ENCODE measurements at places on chromosomes 7 and 10.
A peak's percentile ranks its signal among the peaks of the same experiment; 100 is the strongest.

DNA sequence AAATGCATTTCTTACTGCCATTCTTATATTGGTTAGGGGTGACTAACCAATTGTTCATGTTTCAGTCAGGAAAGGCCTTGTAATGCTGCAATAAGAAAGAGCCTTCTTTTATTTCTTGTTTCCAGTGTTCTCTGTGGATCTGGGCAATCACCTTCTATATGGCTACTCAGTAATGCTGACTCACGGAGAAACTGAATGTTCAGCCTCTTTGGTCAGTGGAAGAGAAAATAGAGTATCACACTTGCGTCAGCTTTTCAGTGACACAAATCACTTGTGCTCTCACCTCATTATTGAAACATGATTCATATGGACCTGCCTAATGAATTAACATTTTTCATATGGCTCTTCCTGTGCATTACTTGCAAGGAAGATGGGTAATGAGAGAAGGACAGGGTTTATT, 243.9 kb upstream of the POT1 start:
- no peak for DNase-seq

DNA sequence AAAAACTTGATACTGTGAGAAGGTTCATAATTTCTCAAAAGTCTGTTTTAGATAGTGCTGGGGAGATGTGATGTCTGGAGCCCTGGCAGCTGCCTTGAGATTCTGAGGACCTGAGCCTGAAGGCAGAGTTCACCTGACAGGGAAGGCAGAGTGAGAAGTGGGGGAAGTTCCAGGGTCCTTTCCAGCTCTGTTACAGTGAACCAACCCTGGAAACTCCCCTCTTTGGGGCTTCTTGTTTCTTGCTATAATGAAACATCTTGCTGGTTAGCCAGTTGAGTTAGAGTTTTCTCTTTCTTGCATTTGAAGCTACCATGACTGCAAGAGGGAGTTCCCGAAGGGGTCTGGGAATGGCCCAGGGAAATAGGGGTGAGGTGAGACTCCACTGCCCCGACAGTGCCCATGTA, 158.9 kb upstream of the TNRC18 start:
- DNase-seq: no peak

GRCh38 chr7:87426160-87426559, 49.3 kb downstream of the ABCB4 start:
- DNase-seq: no peak

DNA sequence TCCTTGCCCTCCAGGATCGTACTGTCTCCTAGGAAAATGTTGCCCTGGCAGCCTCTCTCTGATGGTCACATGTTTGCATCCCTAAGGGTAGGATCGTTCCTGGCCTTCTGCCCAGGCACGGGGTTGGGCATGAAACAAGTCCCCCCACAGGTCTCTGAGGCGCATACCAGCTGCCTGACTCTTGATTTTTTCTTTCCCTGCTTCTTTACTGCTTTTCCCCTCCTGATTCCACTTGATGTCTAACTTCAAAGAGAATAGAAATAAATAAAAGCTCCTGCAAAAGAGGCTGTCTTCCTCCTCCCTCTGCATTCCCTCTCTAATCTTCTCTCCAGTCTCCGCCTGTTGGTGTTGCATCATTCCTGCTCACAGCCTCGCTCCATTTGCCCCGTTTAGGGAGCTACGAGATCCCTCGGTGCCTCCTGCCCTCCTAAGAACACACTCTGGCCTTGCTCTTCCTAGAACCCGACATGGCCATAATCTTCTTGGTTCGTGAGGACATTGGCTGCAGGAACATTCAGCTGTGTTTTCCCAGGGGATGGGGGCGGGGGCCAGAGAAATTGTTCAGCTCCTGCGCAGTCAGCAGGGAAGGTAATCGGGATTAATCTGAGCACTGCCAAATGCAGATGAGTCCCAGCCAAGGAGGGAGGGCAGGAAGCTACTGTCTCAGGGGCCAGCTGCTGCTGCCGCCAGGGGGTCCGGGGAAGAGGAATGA, 26.0 kb downstream of the LEP start:
- no peak for DNase-seq

GRCh38 chr10:132146271-132146671, 40.5 kb upstream of the DPYSL4 start:
- DNase-seq: no peak

DNA sequence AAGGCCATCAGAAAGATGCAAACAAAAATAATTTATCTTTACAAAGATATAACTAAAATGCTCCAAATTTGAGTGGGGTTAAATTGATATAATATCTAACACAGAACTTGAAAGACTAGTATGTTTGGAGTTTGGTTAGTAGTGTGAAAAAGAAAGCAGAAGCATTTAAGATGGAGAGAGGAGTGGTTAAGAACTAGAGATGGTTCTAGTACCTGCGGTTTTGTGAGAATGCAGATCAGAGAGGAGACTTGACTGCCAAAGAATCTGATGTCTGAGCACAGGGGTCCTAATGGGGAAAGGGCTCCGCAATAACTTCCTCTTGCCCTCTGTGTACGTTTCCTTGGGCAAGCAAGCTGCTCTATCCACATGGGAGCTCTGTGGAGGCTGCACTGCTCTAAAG, 506.8 kb upstream of the COBL start:
- DNase-seq: no peak

DNA sequence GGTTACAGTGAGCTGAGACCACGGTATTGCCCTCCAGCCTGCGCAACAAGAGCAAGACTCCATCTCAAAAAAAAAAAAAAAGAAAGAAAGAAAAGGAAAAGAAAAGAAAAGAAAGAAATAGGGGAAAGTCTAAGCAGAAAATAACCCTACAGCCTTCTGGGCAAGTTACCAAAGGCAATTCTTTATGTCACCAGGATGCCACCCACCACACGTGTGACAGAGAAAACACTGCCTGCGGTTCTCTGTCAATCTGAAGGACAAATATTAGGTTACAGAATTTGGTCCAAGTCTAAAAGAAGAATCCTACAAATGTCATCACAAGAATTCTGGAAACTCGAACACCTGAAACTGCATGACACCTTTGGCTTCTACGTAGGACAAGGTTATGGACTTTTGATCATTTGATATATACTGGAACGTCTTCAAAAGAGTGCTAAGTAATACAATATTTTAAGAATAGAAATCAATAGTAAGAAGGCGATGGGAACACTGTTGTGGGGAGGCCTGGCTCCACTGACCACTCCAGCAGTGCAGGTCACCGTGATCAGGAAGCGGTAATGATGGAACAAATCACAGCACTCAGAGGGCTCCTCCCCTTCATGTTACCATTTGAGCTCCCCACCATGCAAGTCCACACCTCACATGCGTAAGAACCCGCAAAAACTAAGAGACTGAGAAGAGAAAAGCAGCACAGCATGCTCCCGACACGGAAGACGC, 75.8 kb downstream of the MAD1L1 start:
- DNase-seq: no peak

GRCh38 chr10:133379152-133379800, at the start of gene PAOX:
TSS of gene PAOX (plus strand) at chr10:133379262. CDS start at chr10:133379317, 55 bp downstream.
- DNase-seq: no peak

GRCh38 chr10:97874332-97874731, 24.7 kb downstream of the GOLGA7B start:
- no peak for DNase-seq

GRCh38 chr10:92506336-92506735, 67.6 kb downstream of the IDE start:
- DNase-seq: no peak

- no peak for DNase-seq
Observed at GRCh38 chr10:71345694-71346093, 26.6 kb downstream of the SLC29A3 start.

GRCh38 chr10:95861386-95861785, 46.4 kb upstream of the CC2D2B start:
- DNase-seq: no peak

GRCh38 chr10:89705466-89705865, 4.1 kb downstream of the KIF20B start:
- no peak for DNase-seq

DNA sequence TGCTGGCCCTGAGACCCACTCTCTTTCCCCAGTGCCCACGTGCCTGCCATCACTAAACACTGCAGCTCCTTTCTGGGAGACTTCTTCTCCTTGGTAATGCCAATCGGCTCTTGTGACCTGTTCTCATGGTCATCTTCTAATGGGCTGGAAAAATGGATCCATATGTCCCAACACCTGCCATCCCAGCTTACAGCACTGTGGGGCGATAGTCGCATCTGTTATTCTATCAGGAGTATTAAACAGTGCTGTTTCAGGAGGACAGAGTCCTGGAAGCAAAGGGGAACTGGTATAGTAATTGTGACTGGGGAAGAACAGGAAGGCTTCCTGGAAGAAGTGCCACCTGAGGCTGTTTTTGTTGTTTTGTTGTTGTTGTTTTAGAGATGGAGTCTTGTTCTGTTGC, 411.2 kb downstream of the GLRX3 start:
- no peak for DNase-seq

- DNase-seq: no peak
Observed at GRCh38 chr7:129479831-129480230, 22.5 kb upstream of the SMKR1 start.

DNA sequence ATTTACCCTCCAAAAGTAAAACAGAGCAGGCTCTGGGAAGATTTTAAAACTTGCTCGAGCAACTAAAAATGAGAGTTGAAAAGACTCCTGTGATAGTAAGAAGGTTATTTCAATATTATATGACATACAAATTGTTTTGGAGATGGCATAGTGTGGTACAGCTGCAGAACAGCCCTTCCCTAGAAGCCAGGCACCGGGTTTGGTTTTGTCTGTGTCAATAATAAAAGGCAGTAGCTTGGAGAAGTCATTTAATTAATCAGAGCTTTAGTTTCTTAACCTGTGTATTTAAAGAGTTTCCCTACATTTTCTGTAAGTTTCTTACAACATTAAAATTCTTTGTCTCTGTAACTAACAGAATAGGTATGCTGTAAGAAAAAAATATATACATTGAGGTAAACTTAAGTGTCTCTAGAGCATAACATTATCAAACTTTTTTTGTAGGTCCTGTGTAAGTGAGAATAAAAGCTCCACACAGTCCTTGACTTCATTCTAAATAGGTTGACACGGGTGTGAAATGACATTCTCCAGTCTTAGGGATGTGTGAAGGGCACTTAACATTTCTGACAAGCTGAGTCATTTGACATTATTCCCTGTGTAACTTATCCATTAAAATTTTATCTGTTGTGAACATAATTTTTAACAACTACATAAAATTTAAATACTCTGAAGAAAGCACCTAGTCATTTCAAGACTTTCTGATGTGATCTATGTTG, 425.0 kb upstream of the ETV1 start:
- no peak for DNase-seq

DNA sequence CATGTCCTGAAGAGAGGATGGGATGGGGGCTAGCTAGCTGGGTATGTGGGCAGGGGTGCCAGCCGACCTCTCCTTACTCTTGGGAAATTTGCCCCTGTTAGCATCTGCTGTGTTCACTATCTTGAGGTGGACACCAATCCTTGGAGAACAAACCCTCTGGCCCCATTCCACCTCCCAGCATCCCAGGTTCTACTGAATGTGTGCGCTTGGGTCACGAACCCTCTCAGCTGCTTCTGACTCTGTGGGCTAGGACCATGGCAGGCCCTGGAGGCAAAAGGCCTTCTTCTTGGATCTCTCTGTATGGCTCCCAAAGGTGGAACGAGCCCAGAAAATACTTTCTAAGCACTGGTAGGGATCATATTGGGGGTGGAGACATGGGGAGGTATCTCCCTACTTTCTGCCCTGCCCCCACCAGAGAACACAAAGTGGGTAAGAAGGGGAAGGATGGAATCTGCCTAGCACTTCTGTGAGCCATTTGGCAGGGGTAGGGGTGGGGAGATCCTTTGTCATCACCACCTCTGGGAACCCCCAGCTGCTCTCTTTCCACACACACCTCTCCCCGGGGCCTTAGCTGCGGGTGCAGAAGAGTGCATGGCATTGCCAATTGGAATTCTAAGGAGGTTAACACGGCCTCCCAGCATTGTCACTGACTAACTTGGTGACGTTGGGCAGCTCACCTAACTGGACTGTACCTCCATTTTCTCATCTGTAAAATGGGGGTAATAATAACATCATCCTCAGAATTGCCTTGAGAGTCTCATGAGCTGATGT, 7.7 kb downstream of the UNC5B start:
- DNase-seq: no peak

GRCh38 chr10:128993443-128993842, 473.6 kb upstream of the MGMT start:
- no peak for DNase-seq

DNA sequence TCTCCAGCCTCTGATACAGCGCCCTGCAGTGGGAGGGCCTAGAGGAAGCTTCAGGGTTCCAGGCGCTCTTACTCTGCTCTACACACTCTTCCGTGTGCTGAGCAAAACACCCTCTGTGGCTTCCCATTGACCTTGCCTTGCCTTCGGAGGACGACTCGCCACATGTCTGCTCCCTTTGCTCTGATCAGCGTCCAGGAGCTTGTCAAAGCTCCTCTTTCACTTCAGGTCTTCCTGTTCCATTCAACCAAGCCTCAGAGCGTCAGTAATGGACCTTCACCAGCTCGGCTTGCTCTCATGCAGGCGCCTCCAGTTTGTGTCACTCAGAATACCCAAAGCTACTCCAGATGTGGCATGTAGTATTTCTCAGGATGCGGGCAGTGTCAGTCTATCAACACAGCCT, 173.9 kb downstream of the ARID5B start:
- DNase-seq: no peak

- DNase-seq: no peak
Observed at GRCh38 chr10:75226656-75227055, 9.1 kb downstream of the COMTD1 start.

DNA sequence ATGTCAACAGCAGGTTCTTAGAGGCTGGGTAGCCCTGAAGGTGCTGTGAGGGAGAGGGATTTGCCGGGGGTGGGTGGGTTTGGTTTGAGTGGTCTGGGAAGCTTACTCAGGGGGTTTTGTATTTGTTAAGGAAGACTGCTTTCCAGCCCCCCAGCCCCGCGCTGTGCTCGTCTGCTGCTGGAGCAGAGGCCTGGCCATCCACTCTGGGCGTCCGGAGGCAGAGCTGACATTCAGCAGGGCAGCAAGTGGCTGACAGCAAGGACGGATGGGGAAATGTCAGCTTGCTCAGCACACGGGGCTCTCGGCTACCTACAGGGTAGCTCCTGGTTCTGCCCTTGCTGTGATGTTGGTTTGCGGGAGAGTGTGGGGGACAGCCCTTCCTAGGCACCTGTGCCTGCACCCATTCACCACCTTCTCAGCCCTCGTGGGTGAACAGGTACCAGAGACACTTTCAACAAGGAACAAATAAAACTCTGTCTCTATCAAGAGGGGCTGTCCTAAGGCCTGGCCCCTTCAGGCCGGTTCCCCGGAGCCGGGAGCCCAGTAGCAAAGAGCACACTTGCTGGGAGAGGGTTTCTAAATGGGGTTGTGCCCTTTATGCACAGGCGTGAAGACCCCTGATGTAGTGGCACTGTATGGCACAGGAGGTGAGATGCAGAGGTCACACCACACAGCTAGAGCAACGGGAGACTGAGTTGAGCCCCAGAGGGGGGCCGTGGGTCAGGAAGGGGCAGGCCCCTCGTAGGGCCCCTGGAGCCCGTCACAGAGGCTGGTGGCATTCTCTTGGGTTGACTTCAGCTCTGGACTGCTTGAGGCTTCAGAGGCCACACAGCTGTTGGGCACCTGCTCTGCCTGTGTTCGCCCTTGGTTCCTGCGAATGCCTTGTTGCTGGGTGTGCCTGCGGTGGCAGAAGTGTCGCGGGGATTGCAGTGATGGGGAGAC, 72.2 kb upstream of the SHH start:
- no peak for DNase-seq

- DNase-seq: no peak
Observed at GRCh38 chr7:40525764-40526163, 391.0 kb downstream of the SUGCT start.

- no peak for DNase-seq
Observed at GRCh38 chr10:61958805-61959204, 57.3 kb downstream of the ARID5B start.

- no peak for DNase-seq
Observed at GRCh38 chr10:52387744-52388143, 73.7 kb downstream of the DKK1 start.

GRCh38 chr10:86688398-86688921, 20.1 kb downstream of the LDB3 start:
- DNase-seq: peak; percentile 10
